ENCODE measurements at places on chromosomes 2 and 18.
A peak's percentile ranks its signal among the peaks of the same experiment; 100 is the strongest.

DNA sequence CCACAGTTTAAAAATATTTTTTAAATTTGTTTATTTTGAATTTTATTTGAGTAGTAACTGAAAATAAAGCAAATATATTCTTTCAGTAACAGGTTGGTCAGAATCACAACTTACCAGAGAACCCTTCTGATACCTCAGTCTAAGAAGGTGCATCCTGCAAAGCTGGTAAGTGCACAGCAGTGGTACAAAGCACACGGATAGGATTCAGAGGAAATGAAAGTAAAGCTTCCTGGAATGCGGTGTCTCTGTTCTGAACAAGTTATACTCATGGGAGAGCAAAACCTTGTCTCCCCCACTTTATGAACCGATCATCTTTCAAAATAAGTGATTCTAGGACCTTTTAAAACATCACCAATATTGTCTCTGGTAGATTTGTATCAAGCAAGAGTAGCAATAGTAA, 398.3 kb downstream of the TMX3 start:
- no peak for DNase-seq

DNA sequence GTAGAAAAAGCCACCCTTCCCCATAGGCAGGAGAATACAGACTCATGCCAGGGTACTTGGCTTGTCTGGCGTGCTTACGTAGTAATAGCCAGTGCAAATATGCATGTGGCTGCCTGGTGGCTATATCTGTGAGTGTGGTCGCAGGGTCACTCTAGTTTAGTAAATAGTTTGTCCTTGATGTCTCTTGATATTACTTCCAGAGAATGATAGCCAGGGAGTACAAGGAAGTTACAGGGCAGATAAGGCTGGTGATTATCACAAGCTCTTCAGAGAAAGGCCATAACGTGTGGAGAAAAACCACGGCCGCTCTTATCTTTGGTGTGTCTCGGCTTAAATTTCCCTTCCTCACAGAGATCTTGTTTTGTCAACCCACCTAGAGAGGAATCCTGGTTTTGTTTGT, 54.3 kb upstream of the SLC39A10 start:
- DNase-seq = no peak

- no peak for DNase-seq
Observed at GRCh38 chr2:232655392-232655791, 22.0 kb downstream of the EFHD1 start.

DNA sequence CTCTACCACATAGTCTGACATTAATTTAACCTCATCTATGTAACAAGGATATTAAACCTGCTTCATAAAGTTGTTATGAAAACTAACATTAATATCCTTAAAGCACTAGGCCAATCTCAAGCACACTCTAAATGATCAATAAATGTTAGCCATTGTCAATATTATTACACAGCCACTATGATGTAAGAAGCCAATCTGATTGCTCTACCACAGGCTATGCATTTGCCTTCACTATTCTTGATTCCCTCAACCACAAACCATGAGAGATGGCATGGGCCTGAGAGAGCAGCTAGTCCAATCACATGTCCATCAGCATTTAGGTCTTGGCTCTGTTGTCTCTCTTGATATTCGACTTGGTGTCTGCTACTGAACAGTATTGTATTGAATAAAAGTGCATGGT, 4.2 kb downstream of the SLC25A12 start:
- DNase-seq = no peak

DNA sequence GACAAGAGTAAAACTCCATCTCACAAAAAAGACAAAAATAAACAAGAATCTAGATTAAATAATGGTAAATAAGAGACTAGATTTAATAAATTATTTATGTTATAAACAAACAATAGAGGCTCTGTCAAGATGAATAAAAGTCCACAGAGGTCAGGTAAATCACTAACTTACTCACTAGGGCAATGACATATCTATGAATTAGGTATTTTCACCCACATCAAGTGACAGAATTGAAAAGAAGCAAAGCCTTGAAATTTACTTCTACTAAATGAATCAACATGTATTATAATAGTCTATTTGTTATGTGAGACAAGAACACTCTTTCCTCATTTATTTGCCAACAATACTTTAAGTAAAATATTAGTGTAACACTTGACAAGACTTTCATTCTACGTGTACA, 41.7 kb downstream of the FBXO11 start:
- DNase-seq = no peak

DNA sequence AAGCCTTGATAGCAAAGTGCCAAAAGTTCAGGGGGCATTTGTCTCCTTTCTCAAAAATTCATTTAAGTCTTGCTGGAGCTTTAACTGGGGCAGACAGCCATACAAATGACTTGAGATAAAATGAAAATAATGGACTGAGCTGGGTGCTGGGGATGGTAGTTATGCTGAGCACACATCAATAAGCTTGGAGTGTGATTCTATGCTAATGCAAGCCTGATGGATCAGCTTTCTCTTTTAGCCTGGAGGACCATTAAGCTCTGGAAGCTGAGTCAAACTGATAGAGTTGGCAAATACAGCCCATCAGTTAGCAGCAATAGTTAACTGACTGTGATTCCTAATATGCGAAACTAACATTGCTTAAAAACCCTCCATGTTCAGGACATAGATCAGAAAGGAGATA, 98.0 kb downstream of the CAMKMT start:
- no peak for DNase-seq

- DNase-seq = peak; percentile 59
Observed at GRCh38 chr2:127081826-127082633, 24.9 kb downstream of the BIN1 start.

GRCh38 chr2:188303363-188304031, 11.8 kb downstream of the GULP1 start:
- DNase-seq = no peak

GRCh38 chr2:20333738-20334137, 16.9 kb downstream of the PUM2 start:
- DNase-seq = no peak

DNA sequence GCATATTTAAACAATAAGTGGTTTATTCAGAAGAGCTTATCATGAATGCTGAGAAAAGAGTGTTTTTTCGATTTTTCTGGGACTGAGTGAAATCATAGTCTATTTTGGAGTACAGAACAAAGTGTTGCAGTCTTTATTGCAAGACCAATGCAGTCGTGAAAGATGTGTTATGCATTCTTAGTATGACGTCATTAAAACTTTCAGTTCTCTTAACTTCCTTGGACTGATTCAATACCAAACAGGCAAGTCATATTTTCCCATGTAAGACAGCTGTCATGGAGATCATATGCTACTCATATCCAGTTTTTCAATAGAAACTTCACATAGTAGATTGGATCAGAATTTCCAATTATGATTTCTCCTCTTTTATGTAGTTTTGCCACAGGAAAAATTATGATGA, 92.6 kb downstream of the RIT2 start:
- no peak for DNase-seq

- DNase-seq = no peak
Observed at GRCh38 chr2:33077311-33077710, 130.6 kb downstream of the LTBP1 start.

DNA sequence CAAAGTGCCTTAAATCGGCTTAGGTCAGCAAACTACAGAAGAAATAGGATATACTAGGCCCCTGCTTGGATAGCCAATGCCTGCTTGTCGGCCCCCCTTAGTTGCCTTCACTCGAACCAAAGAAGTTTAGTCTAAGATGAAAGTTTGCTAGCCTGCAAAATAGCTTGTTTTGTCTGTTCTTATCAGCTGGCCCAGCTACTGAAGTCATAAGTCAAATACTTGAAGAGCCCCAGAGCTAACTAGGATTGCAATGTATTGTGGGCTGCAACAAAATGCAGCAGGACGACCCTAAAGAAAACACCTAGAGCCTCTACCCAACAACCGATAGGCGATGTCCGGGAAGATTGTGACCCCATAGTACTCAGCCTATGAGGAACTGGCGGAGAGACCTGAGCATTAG, 183.5 kb upstream of the HS6ST1 start:
- no peak for DNase-seq

DNA sequence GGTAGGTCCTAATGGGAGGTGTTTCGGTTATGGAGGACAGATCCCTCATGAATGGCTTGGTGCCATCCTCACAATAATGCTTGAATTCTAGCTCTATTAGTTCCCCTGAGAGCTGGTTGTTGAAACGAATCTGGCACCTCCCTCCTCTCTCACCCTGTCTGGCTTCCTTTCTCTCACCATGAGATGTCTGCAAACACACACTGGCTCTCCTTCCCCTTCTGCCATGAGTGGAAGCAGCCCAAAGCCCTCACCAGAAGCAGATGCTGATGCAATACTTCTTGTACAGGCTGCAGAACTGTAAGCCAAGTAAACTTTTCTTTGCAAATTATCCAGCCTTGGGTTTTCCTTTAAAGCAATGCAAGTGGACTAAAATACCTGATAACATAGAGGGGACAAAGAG, 86.6 kb downstream of the RND3 start:
- DNase-seq = no peak

GRCh38 chr2:126635736-126636135, 20.2 kb upstream of the GYPC start:
- DNase-seq = no peak

GRCh38 chr2:17254421-17254820, 263.8 kb downstream of the RAD51AP2 start:
- no peak for DNase-seq

DNA sequence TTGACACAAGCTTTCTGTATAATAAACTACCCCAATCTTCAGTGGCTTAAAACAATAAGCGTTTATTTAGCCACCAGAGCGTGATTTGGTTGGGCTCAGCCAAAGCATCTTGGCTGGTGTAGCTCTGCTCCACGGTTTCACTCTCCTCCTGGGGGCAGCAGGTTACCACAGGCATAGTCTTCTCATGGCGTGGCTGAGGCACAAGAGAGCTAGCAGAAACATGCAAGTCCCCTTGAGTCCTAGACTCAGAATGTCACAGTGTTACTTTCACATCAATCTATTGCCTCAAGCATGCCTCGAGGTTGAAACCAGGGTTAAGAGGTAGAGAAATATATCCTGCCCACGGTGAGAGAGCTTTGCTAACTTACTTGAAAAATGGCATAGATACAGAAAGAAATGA, 19.9 kb upstream of the SLC9A2 start:
- no peak for DNase-seq

- no peak for DNase-seq
Observed at GRCh38 chr2:136085453-136086209, 32.3 kb downstream of the CXCR4 start.

- no peak for DNase-seq
Observed at GRCh38 chr2:15688924-15689568, 97.4 kb downstream of the DDX1 start.

DNA sequence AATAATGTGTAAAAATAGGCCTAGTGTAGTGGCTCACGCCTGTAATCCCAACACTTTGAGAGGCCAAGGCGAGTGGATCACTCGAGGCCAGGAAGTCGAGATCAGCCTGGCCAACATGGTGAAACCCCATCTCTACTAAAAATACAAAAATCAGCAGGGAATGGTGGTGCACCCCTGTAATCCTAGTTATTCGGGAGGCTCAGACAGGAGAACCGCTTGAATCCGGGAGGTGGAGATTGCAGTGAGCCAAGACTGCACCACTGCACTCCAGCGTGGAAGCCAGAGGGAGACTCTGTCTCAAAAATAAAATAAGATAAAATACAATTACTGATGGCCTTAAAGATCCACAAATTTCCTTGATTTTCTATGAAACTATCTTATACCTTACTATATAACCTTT, 3.8 kb downstream of the ATF2 start:
- no peak for DNase-seq

GRCh38 chr2:100862081-100862480, 42.1 kb downstream of the NPAS2 start:
- DNase-seq = no peak

- DNase-seq = no peak
Observed at GRCh38 chr2:11657646-11658045, 12.3 kb downstream of the NTSR2 start.

GRCh38 chr2:65532937-65533336, 100.5 kb upstream of the SPRED2 start:
- DNase-seq = no peak

DNA sequence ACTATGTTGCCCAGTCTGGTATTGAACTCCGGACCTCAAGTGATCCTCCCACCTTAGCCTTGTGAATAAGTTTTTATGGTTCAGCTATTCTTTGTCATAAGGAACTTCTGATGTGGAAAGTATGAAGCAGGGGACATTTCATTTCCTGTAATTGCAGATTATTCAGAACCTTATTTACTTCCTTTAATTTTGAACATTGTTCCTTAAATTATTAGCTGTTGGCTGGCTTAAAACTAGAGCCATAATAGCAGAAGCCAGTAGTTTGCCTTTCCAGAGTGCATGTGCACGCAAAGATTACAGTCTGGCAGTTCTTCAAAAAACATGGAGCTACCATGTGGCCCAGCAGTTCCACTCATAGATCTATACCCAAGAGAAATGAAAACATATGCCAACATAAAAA, 53.1 kb downstream of the PMS1 start:
- no peak for DNase-seq

DNA sequence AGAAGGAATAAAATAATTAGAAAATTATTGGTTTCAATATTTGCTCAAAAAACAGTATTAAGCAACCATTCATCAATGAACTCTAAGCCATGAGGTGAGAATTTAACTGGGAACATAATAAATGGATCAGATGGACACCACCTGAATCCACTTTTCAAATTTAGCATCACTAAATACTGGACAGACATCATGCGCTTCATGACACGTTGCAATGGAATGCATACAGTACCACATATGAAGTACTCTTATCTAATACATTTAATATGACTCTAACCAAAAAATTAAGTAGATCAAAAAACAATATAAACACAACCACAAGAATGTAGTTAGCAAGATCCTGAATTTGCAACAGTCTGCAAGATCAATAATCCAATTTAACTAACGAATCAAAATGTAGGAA, 76.6 kb downstream of the COBLL1 start:
- DNase-seq = no peak
